COLO829 (cell line): ENCODE measurements at places on chromosomes 11 and 22.

DNA sequence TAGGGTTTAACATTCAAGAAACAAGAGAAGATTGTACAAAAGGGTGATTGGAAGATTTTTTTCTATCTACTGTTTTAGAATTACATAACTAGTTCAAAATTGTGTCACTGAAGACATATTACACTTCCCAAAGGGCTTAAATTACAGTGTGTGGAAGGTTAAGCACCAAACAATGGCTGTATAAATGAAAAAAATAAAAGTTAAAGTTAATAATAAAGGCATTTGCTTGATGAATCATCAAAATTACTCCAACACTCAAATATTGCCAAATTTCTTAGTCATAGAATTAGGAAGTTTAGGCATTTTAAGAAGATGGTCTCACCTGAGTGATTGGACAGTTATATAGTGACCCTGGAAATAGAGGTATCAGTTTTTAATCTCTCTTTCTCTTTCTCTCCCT is 227.6 kb upstream of the CARD18 start:
- DNase-seq: no peak

- DNase-seq: no peak
These were observed 44.6 kb downstream of the FZD4 start for GRCh38 chr11:86910592-86910991.

- DNase-seq: no peak
These were observed 60.4 kb upstream of the HSPA8 start for GRCh38 chr11:123122341-123122740.

DNA sequence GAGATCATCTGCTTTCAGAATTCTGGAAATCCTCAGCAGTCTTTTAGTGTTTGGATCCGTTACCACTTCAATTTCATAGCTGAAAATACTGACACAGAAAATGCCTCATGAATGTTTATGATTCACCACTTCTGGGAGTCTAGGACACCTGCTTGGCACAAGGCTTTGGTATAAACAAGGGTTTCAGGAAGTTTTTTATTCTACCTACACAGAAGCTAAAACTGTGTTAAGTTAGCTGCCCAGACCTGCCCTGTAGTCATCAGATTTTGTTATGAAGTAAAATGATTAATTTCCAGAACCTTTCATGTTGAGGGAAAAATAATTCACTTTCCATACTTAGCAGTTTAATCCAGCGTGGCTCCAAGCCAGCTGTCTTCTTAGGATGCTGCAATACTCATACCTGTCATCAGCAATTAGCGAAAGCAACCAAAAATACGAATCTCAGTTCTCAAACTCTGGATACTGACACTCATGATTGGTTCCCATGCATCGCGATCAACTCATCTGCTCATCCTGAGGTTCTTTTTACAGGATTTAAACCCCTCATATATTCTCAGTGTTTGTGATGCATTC is 458.5 kb upstream of the CCDC90B start:
- no peak for DNase-seq

- no peak for DNase-seq
These were observed 1264.0 kb upstream of the CNTN5 start for GRCh38 chr11:97756571-97757335.

- DNase-seq: no peak
These were observed at the start of gene USH1C for GRCh38 chr11:17544181-17544622. USH1C (minus strand) TSS chr11:17544416; CDS start chr11:17544307, 109 bp downstream.

GRCh38 chr11:61700212-61700611 is 20.0 kb downstream of the DAGLA start:
- no peak for DNase-seq

GRCh38 chr11:43943931-43944751 is 1.7 kb downstream of the C11orf96 start:
- DNase-seq: no peak

- DNase-seq: no peak
These were observed 14.4 kb downstream of the OSBPL5 start for GRCh38 chr11:3150726-3151125.

- no peak for DNase-seq
These were observed 48.0 kb upstream of the PLET1 start for GRCh38 chr11:112308651-112309050.

DNA sequence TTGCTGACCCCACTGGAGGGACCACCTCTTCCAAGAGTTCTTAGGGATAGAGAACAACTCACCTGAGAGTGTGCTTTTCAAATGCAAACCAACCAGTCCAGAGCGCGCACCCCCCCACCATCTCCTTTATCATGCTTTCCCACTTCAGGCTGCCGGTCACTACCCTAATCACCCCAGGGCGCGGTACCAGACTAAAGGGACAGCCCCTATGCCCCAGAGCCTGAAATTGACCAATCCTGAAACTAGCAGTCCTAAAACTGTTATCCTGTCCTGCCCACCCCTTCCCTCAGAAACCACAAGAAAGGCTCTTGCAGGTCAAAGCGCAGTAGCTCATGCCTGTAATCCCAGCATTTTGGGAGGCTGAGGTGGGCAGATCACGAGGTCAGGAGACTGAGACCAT is 37.0 kb downstream of the NEAT1 start:
- DNase-seq: no peak

DNA sequence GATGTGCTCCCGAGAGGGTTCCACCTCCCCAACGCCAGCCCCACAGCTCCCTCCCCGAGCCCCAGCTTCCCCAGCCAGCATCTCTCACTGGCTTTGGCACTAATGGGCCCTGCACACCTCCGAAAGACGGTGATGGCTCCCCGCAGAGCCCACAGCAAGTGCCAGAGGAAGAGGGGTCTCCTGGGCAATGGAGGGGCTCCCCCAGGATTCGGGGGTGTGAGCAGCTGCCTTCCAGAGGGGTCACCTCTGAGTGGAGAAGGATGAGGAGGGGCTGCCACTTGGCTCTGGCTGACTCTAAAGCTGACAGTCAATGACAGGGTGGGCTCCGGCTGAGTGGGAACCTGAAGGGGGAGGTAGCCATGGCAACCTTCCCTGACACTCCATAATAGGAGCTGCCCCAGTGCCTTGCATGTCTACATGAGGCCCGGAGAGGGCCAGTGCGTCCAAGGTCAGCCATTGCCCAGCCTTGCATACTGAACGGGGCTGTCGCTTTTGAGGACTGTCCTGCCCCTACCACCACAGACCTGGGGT is 98.6 kb upstream of the SYT13 start:
- no peak for DNase-seq

DNA sequence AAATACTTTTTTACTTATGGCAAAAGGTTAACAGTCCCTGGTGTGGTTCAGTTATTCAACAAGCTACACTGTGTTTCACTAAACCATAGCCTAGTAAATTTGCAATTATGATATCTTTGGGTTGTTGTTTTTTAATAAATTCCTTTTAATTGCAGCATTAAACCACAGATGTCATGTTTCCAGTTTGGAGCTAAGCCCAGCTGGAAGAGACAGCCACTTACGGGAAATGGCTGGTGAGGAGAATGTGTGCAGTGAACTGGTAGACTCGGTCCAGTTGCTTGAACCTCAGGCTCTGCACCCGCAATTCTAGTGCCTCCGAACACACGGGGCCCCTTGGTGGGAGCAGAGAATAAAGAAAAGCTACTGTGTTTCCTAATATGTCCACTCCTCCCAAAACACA is 70.8 kb downstream of the WNT11 start:
- no peak for DNase-seq

DNA sequence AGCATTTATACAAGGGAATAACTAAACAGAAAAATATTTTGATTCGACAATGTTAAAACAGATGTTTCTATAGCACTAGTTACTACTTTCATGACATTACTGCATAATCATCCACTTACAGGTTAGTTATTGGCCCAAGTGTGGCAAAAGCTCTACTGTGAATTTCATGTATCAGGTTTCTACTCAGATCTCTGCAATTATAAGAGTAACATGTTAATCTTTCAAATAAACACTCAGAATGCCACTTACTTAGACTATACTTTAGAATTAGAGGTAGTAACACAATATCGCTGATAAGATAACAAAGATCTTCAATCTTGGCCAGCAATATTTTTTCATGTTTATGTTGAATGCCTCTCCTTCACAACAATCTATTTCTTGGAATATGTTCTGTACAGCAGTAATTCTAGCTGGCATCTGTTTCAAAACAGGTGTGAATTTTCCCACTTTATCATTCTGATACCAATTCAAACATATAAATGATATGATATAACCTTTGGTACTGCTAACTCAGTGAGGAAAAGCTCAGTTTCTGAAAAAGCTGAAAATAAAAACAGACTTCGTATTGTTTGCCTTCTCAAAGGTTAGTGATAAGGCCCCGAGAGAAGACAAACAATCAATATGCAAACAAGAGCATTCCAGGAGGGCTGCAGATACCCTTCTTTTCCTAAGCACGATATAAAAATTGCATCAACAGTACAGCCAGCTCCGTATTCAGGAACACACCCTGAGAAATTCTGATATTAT is 11.0 kb upstream of the CCDC34 start:
- DNase-seq: no peak

DNA sequence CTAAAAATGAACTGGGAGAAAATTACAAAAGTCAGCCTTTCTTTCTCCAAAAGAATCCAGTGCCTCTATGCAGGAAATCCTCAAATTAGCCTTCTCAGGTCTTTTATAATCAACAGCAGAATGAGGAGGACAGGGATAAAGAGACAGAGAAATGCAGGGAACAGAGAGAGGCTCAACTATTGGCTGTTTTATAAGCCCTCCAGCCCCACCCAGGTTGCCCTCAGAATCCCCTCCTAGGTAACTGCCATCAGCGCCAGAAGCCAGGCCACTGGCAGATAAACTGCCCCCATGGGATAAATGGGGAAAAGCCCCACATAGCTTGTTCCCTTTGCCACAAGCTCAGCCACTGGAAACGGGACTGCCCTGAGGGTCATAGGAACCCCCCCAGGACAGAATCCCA is 10.9 kb upstream of the HMOX1 start:
- no peak for DNase-seq

DNA sequence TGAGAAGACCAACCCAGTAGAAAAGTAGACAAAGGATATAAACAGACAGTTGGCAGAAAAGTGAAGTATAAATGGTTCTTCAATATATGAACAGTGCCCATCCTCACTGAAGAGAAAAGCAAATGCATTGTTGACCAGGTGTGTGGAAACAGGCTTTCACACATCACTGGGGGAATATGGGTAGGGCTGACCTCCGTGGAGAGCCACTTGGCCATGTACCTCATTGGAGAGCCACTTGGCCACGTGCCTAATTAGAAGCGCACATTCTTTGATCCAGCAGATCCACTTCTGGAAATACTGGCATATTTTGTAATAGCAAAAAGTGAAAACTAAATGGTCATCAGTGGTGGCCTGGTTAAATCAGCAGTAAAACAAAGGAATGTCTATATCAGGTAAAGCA is 43.2 kb downstream of the PPP6R3 start:
- no peak for DNase-seq

- no peak for DNase-seq
These were observed 122.5 kb downstream of the APIP start for GRCh38 chr11:34793666-34794065.

DNA sequence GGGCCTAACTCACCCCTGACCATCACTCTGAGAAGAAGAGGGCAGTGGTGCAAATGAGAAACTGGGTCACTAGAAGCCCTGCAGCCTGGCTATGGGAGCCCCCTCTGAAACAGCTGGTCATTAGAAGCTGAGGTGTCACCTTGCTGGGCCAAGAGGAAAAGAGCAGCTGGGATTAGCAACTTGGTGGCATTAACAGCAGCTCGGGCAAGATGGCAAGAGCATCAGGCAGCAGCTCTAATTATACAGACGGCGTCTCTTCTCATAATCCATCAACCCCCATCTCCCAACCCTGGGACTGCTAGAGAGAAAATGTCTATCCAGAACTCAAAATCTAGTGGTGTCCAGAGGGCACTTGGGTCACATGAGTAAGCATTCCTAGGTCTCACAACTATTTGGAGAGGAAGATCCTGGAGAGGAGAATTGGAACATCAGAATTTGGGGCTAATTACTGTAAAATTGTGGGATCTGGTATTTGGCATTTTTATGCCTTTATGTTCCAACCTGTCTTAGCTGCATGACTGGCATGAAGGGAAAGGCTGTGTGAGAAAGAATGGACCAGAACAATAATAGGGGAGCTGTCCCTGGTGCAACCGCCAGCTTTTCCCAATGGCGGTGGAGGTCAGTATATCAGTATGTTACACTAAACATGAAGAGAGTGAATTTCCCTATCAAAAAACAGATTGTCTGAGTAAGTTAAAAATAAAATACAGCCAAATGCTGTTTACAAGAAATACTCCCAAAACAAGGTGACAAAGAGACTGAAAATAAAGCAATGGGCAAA is 7.6 kb upstream of the LMO1 start:
- no peak for DNase-seq

DNA sequence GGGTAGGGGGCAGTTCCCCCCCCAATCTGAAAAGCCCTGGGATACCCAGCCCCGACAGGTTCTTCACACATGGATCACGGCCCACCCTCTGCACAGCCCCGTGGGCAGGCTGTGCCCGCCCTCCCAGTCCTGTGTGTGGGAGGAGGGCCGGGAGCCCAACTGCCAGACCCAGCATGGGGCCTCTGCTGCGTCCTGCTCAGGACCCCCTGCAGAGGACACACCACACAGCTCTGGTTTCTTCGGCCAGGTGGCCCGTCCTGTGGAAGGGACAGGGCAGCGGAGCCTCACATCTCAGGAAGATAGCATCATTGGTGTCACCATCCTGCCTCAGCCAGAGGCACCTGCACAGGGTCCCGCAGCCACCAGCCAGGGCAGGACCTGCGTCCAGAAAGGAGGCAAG is 396.0 kb downstream of the TBC1D22A start:
- DNase-seq: no peak

DNA sequence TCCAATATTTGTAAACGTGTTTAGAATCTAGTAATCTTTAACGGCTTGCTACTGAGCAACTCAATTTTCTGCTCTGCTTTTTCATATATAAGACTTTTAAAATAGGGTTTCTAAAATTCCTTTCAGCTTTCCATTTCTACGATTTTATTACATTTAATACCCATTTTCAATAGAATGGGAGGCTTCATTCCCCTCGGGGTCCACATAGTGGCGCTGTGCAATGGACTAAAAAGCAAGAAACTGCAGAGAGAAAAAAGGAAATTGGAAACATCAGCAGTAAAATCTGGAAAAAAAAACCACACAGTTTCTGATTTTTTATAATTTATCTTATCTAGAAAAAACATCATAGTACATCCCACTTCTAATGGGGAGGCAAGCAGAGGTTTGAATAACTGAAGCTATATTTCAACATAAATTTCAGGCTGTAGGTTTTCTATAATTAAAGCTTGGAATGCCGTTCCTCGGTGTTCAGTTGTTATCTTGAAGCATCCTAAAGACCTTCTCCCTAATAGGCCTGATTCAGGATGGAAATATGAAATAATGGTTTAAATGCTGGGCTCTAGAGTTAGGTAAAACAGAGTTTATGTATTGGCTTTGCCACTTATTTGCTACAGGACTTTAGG is 18.7 kb upstream of the JHY start:
- DNase-seq: peak; percentile 59

DNA sequence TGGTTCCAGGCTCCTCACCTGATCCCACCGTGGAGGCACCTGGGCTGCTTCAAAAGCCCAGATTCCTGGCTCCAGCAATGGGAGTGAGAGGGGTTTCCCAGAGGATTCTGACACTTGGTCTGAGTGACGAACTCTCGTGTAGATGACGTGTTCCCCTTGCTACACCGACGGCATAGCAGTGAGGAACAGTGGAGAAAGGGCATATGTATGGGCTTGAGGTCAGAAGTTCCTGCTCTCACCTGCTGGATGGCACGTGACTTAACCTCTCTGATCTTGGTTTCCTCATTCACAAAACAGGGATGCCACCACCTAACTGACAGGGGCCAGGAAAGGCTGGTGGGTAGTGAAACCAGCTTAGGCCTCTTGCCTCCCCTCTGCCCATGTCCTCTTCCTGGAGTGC is 30.0 kb upstream of the ARFGAP3 start:
- DNase-seq: no peak

GRCh38 chr11:9629064-9629463 is 34.8 kb upstream of the SWAP70 start:
- no peak for DNase-seq

GRCh38 chr11:9265211-9266131 is at the start of gene DENND5A:
DENND5A (minus strand) TSS chr11:9265350; CDS start chr11:9265069, 281 bp downstream.
- peak; percentile 95 for DNase-seq
